PC-3 (cell line): ENCODE measurements at places on chromosomes 3 and 15.
A peak's percentile ranks its signal among the peaks of the same experiment; 100 is the strongest.

DNA sequence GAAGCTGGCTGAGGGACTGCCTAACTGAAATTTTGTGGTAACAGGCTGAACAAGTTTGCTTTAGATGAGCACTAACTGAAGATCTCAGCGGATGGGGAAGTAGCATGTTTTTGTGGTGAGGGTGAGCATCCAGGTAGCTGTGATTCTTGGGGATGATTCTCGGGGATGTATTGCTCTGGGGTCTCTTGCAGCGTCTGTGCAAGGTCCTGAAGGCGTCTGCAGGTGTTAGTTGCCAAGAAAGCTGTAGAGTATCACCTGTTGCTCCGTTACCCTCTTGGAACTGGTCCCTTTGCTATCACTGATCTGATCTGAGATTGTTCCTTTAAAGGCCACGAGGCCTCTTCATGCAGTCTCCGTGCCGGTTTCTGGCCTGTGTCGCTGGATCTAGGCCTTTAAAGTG, 6.0 kb downstream of the TMED3 start:
- DNase-seq: no peak

- no peak for DNase-seq
Measured at GRCh38 chr3:18252578-18252977, 172.6 kb downstream of the SATB1 start.

DNA sequence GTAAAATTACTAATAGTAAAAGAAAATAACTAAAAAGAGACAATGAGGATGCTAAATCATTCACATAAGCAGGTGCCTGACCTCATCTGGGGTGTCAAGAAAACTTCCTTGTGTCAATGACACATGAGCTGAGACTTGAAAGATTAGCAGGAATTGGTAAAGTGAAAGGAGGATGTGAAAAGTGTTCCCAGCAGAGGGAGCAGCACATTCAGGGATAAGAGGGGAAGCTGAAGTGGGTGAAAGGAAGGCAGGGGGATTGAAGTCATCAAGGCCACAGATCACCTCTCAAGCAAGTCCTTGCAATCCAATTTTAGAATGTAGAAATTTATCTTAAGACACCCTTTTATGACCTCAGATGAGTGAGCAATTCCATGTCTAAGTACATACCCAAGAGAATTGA, 60.2 kb upstream of the ACP3 start:
- DNase-seq: peak; percentile 70

DNA sequence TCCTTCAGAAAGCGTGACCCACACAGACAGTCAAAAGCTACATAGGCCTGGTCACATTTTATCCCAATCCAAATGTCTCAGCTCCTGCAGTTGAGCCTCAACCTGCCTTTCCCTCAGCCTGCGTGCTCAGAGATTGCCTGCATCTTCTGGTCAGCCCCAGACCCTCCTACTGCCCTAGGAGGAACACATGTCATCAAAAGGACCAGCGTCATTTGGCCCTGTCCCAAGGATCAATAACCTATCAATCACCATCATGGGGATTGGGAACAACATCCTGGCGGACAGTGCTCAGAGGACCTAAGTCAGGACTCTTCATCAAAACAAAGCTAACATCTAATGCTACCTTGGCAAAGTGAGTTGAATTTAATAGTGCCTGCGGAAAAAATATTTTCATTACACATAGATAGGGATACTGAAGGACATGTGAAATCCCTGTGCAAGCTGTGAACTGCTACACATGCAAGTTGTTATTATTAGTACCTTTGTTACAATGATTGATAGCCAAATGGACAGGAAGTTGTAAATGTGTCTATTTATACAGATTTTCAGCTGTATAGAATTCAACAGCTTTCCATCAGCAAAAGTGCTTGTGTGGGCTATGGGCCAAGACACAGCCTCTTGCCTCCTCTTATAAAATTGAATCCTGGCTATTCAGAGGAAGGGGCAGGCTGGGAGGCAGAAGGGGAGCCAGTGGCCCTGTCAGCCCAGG, 47.7 kb downstream of the UMPS start:
- no peak for DNase-seq

- no peak for DNase-seq
Measured at GRCh38 chr3:120563356-120564022, 32.6 kb upstream of the NDUFB4 start.

- no peak for DNase-seq
Measured at GRCh38 chr3:98791341-98792325, 28.5 kb downstream of the ST3GAL6 start.

DNA sequence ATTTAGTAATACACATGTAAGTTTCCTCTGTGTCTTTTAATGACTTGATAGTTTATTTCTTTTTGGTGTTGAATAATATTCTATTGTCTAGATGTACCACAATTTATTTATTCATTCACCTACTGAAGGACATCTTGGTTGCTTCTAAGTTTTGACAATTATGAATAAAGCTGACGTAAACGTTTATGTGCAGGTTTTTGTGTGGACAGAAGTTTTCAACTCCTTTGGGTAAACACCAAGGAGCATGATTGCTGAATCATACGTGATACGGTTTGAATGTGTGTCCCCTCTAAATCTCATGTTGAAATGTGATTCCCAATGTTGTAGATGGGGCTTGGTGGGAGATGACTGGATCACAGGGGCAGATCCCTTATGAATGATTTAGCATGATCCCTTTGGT, 21.5 kb downstream of the SPESP1 start:
- no peak for DNase-seq

GRCh38 chr3:50381383-50381782, 22.1 kb upstream of the TMEM115 start:
- no peak for DNase-seq

GRCh38 chr3:102083473-102083872, 234.2 kb downstream of the NFKBIZ start:
- no peak for DNase-seq
